ENCODE measurements at places on chromosomes 6 and 20.

- no peak for DNase-seq
Observed at GRCh38 chr6:154501578-154501868, 9.0 kb downstream of the CNKSR3 start.

- DNase-seq: peak; percentile 68
Observed at GRCh38 chr6:21500314-21501020, 93.1 kb upstream of the SOX4 start.

DNA sequence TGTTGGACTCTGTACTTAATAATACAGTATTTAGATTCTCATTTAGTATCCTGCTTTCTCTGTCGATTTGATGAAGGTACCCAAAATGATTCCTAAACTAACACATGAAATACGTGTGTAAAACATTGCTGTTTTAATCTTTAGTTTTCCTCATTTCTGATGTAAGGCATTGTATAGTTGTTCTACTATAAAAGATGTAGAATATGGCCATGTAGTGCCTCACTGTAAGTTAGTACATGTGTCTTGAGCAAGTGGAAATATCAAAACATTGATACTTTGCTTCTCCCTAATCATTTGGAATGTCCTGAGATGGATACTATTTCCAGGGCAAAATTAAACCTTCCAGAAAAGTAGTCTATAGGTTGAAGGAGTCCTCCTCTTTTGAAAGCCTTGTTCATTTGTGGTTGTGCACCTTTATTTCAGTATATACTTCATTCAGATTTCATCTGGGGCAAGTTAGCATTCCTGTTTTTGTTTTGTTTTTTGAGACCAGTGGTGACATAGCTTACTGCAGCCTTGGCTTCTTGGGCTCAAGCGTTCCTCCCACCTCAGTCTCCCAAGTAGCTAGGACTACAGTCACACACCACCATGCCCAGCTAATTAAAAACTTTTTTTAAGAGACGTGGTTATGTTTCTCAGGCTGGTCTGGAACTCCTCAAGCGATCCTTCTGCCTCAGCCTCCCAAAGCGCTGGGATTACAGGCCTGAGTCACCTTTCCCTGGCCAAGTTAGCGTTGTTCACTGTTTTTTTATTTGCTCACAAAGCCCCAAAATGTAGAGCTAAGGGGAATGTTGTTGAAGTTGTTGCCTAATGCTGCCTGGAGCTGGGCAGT, 11.6 kb downstream of the SRSF3 start:
- DNase-seq: no peak

GRCh38 chr6:35718375-35718736, 18.5 kb upstream of the ARMC12 start:
- DNase-seq: no peak

DNA sequence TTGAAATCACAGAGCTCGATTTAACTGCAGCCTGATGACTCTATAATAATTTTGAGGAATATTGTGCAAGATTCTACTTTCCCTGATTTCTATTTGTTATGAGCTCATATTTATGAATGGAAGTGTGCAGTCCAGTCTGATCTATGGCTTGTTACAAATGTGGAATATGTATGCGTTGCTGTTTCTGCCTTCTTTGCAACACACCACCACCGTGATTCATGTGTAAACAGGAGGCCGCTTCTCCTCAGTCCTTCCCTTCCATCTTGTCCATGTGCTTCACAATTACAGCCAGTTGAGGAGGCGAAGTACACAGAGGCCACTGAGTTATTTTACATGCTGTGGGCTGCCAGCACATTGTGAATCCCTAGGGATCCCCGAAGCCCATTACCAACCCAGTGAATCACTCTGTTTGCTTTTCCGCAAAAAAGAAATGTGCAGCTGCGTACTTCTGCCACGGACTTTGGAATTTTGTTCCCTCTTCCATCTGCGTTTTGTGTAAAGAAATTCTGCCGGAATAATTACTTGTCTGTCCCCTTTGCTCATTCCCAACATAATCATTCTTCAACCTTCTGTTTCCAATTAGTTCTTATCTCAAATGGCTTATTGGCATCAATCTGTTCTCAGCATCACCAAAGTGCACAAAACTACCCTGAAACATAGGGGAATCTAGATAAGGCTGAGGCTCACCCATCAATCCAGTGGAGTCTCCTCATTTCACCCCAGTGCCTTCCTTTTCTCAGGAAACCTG, 551.6 kb upstream of the CITED2 start:
- peak; percentile 91 for DNase-seq

- no peak for DNase-seq
Observed at GRCh38 chr6:168367285-168367751, 47.7 kb upstream of the DACT2 start.

- no peak for DNase-seq
Observed at GRCh38 chr20:36144336-36144735, 10.2 kb upstream of the EPB41L1 start.

DNA sequence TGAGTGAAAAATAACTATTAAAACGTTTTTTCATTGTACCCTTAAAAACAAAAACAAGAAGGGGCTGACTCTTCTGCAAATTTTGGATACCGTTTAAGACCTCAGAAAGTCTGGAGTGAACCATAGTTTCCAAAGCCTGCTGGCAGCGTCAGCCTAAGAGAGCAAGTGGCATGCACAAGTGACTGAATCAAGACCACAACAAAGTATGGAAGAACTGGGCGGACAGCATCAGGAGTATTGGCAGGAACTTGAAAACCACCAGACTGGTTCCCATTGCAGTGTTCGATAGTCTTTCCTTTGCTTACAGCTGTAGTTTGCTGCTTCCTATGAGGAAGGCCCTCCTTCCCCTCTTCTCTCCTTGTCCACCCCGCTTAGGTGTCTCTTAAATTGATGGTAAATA, 33.7 kb upstream of the MYLIP start:
- DNase-seq: no peak
